ENCODE measurements at places on chromosomes 4 and X.

- no peak for DNase-seq
Observed at GRCh38 chrX:53256446-53257041, 24.8 kb downstream of the IQSEC2 start.

DNA sequence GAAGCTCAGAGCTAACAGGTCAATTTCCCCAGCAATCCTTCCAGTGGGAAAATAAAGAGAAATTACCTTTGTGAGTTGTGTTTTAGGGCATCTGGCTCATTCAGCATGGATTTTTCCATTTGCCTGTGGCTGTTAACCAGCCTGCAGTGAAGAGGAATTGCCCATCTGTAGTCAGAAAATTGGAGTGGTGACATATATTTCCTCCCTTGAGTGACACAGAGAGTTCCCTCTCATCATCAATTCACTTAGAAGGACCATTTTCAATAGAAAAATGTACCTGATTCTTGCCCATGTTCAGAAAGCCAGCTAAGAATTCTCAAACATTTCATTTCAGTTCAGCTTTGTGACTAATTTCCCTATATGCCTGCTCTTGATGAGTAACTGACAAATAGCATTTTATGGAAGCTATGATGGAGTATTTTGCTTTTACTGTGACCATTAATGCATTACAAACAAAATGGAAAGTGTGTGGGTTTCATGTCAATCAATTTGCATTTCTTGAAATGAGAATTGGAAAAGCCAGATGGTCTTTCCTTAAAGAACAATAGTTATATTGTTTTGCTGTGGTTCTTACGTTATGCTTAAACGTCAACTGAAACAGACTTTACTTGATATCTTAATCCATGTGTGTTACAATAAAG is 155.8 kb downstream of the NWD2 start:
- no peak for DNase-seq

DNA sequence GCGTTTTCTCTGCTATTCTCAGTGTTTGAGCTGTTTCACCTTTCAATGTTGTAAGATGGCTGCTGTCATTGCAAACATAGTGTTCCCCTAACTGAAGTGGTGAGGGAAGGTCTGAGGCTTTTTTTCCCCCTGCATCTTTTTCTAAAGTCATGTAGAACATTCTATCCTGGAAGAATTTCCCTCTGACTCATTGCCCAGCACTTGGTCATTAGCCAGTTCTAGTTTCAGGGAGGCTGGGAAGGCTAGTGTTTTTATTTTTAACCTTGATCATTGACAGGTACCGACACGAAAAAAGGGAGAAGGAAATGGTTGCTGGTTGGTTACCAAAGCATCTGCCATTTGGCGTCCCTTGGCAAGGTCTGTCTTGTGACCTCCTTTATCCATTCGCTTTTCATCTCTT is 6.6 kb downstream of the LANCL3 start:
- DNase-seq, result no peak

DNA sequence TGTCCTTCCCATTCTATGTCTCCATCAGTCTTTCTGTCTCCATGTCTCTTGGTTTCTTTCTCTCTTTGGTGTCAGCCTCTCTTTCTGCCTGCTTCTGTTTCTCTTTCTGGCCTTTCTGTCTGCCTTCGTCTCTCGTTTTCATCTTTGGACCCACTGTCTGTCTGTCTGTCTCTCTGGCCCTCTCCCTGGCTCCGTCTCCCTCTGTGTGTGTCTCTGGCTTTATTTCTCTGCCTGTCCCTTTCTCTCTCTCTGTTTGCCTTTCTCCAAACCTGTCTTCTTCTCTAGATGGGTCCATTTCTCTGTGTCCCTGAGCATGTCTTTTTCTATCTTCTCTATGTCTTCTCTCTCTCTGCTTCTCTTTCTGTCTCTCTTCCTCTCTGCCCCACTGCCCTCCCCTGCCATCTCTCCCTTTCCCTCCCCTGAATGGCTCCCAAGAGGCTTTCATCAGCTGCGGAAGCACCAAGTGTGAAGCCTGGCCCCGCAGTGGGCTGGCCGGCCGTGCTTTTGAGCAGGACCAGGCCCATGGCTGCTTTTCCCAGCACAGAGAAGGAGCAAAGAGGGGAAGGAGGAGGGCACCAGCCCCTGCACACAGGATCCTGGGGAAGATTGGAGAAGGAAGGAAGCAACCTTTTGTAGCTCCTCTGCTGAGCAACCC is 57.4 kb downstream of the PJA1 start:
- DNase-seq, result no peak

GRCh38 chrX:68822641-68823410 is 6.0 kb upstream of the EFNB1 start:
- peak; percentile 26 for DNase-seq

DNA sequence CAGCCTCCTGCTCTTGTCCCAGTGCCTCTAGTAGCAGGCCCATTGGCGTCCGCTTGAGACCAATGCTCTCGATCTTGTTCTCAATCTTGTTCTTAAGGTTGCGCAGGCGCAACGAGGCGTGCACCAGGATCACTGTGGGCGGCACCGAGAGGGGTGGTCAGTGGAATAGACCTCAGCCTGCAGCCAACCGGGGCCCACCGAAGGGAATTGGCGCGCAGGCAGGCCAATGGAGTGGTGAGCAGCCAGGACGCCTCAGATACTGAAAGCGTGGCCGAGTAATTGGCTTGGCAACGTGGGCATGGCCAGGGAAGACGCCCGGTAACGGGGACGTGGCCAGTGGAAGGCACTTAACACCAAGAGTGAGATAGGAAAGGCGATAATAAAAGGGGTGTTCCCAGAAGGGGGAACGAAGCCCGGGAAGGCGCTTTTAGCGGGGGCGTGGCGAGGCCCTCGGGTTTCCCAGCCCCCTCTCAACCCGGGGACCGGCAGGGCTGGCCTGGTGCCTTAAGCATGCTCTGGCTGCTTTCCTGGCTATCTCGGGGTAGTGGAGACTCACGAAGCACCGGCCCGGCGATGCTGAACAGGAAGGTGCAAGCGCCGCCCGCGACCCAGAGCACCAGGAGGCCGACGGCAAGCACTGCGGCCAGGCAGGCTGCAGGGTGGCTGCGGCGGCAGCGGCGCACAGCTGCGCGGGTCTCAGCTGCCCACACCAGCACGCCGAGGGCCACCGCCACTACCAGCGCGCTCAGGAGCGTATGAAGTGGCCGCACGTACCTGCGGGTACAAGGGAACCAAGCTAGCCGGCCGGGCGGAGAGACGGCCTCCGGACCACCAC is 1.7 kb downstream of the PRAF2 start:
- DNase-seq, result no peak

- no peak for DNase-seq
Observed at GRCh38 chrX:40149286-40150175, 51.8 kb upstream of the BCOR start.

DNA sequence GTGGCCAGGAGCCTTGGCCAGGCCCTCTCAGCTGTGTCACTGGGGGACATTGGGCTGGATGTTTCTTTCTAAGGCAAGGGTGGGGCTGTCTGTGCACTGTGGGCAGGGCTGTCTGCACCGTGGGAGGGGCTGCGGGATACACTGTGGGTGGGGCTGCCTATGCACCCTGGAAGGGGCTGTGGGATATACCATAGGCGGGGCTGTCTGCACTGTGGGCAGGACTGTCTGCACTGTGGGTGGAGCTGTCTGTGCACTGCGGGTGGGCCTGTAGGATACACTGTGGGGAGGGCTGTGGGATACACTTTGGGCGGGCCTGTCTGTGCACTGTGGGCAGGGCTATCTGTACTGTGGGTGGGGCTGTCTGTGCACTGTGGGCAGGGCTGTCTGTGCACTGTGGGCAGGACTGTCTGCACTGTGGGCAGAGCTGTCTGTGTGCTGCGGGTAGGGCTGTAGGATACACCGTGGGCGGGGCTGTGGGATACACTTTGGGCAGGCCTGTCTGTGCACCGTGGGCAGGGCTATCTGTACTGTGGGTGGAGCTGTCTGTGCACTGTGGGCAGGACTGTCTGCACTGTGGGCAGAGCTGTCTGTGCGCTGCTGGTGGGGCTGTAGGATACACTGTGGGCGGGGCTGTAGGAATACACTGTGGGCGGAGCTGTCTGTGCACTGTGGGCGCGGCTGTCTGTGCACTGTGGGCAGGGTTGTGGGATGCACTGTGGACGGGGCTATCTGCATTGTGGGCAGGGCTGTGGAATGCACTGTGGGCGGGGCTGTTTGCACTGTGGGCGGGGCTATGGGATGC is 31.1 kb downstream of the ACOX3 start:
- peak; percentile 71 for DNase-seq

DNA sequence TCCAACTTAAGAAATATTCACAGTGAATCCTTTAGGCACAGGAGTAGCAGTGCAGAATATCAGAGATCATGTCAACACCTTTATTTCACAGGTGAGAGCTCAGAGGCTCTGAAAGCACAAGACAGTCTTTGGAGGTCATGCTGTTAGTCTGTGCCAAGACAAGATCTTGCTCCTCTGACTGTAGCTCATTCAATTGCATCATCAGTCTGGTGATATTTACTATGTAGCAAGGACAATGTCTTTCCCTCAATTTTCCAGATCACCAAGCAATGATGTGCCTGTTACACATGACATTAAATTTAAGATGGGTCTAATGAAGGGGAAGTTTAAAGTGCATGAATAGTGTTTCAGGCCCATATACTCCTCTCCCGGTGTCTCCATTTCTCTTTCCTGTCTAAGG is 277.5 kb downstream of the IL15 start:
- no peak for DNase-seq

- no peak for DNase-seq
Observed at GRCh38 chr4:7937006-7937405, 2.7 kb downstream of the AFAP1 start.

GRCh38 chr4:78627046-78627965 is 75.7 kb downstream of the ANXA3 start:
- peak; percentile 75 for DNase-seq

DNA sequence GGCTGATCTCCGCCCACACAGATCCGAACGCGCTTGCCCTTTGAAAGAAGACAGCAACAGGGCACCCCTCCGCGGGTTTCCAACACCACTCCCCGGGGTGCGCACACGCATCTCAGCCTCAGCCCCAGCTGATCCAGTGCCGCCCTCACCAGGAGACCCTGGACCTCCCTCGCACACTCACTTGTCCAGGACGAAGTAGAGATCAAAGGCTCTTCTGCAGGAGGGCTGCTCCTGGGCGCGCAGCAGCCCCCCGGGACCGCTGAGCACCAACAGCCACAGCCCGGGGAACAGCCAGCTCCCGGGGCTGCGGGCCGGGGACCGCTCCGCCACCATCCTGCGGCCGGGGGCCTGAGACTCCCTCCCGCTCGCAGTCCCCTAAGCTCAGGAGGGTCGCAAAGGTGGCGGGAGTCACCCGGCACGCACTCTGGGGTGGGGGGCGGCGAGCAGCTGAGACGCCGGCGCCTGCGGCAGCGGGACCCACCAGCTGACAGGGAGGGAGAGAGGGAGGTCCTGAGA is 743 bp downstream of the ANTXR2 start:
- DNase-seq, result no peak

DNA sequence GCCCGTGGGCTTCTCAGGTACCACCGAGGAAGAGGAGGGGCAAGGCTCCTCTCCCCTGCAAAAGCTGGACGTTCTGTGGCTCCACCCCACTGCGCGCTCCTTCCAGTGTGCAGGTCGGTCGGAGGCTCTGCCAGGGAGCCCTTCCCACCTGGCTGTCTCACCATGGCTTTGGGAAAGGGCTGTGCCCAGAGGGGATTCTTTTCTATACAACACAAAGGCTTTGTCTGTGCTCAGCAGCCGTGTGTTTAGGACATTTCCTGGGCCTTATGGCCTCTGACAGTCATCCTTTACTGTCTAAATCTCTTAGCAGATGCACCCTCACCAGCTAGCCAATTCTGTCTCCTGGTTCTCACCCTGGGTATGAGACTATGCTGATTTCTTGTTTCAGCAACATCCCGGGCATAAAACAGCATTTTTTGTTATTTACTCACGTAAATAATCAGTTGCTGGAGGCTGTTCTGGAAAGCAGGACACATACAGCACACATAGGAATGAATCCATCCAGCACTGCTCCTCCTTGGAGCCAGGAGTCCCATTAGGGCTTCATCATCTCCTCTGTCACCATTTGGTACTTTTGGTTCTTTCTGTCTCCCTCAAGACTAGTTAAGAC is 20.4 kb upstream of the ATXN3L start:
- DNase-seq, result no peak

DNA sequence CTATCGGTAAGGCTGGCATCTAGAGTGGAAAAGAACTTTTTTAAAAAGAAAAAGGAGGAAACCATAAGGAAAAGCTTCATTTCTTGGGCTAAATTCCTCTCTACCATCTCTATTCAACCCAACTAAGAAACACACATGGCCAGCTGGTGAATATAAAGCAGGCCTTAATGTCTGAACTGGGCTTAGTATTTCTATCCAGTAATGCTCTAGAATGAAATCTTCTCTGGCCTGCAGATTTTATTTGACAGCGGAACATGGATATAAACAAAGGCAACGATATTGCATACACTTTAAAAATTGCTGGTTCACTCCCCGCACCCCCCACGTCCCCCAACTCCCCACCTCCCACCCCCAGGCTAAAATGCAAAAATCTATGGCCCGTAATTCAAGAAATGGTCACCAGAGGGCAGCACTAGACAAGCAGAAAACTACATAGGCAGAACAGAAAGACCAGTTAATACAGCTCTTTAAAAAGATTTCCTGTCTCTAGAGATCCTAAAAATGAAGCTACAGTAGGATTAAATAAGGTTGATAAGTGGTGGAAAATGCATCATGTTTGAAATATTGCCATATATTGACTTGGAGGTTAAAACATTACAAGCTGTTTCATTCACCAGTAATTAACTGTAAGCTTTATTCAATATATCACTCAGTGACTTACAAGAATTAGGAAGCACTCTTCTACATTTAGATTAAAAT is 155.2 kb upstream of the GALNT7 start:
- peak; percentile 55 for DNase-seq

GRCh38 chrX:50648156-50648555 is 165.8 kb downstream of the SHROOM4 start:
- DNase-seq, result no peak

GRCh38 chr4:4578981-4579380 is 37.1 kb upstream of the STX18 start:
- no peak for DNase-seq

DNA sequence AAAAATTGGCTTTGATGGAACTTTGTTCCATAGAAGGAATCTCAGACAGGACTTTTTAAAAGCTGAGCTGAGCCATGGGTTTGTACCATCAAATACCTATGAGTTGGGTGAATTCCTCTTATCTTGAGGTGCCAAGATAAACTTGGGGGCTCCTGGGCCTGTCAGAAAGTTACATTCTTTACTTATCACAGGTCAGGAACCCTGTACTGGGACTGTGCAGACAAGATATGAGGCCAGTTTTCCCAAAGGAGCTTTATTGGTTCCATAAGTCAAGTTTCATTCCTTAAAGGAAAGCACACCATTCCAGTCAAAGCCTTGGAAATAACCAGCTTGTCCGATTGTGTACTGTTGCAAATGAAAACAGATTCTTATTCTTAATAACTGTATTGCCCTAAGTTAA is 72.4 kb upstream of the PACRGL start:
- no peak for DNase-seq

- no peak for DNase-seq
Observed at GRCh38 chrX:16934185-16934584, 12.3 kb upstream of the REPS2 start.

DNA sequence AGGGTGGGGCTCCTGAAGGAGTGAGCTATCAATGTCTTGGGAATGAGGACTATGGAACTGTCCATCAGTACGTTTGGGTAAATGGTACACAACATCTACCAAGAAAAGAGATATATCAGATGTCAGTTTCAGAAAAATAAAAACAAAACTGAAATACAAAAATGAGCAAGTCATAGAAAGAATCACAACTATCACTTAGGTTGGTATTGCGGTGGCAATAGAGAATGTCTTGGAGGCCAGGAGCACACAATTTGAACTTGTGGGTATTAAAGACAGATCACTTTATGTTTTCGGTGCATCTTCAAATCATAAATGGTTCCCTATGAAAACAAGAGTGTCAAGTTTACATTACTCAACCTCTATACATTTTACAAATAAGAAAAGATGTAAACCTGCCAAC is 176.8 kb downstream of the CHM start:
- no peak for DNase-seq
